Activated CD4-positive, alpha-beta T cell treated with anti-CD3 and anti-CD28 coated beads for 36 hours (primary cell): ENCODE measurements at places on chromosomes 12 and 14.

DNA sequence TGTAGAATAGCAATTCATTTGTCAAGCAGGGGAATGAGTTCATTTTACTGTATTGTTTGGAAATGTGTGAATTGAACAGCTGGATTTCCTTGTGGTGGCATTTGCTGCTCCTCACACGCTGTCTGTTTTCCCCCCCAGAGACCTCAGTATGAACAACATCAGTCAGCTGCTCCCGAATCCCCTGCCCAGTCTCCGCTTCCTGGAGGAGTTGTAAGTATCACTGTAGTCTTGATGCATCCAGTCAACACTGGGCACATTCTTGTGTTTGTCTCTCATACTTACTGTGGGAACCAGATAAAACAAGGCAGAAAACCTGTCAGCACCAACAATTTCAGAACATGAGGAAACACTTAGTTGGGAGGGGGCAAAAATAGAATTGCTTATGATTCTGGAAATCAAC, 64.9 kb downstream of the LGR5 start:
- DNase-seq = no peak

- DNase-seq = peak; percentile 87
Measured at GRCh38 chr12:4857472-4858291, 52.0 kb upstream of the KCNA1 start.

- no peak for DNase-seq
Measured at GRCh38 chr14:77903221-77903620, 103.3 kb downstream of the ADCK1 start.

GRCh38 chr12:93018610-93019009, 89.5 kb upstream of the EEA1 start:
- no peak for DNase-seq

DNA sequence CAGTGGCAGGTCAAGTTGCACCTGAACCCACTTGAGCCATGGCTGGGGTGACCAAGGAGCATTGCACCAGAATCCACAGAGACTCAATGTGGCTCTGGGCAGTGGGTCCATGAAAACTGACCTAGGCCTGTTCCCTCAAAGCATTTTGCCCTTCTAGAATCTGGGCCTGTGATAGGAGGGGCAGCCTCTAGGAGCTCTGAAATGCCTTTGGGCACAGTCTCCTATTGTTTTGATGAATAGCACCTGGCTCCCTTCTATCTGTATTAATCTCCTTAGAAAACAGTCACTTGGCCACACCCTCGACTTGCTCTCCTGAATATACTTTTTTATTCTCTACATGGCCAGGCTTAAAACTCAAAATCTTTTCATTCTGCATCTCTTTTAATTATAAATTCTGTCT, 14.1 kb upstream of the KRAS start:
- DNase-seq = no peak

- no peak for DNase-seq
Measured at GRCh38 chr12:100717733-100718067, 76.9 kb upstream of the ANO4 start.

DNA sequence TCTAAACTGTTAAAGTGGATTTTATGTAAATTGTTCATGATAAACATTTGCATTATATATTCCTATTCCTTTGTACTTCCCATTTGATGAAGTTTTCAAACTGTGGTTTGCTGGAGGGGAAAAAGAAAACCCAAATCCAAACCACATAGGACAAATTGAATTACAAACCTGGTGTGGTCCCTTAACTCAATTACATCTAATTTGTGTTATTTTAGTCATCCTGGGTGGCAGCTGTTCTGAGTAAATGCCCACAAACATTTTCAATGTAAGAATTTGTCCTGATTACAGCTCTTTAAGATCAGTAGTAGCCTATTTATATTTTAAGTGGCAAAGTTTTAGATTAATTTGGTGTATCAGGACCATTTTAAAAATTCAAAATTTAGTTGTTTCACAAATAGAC, 153.9 kb downstream of the RAD51B start:
- no peak for DNase-seq

GRCh38 chr14:80455031-80455430, 243.7 kb upstream of the DIO2 start:
- DNase-seq = no peak

DNA sequence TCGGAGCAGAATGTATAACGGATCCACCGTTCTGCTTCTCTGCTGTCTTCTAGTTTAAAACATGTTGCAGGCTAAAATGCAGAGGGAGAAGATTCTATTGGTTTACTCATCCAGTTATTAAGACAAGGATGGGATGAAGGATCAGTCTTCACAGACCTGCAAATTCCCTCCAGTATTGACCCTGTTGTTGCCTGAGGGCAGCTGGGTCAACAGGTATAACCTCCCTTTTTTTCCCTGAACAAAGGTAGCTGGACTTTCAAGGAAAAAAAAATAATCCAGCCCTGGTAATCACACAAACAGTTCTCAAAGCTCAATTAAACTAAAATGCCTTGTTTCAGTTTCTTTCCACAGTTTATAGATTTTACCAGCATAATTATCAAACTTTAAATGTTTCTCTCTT, 480.6 kb downstream of the ZFP36L1 start:
- no peak for DNase-seq

GRCh38 chr14:73802431-73803188, 49.0 kb upstream of the PTGR2 start:
- DNase-seq = no peak
